T47D (cell line): ENCODE measurements at places on chromosomes 6 and 20.

GRCh38 chr6:125843593-125843992 lies 52.8 kb downstream of the NCOA7 start:
- no peak for DNase-seq

- DNase-seq, result no peak
These were observed 133.6 kb upstream of the CITED2 start for GRCh38 chr6:139508023-139508422.

DNA sequence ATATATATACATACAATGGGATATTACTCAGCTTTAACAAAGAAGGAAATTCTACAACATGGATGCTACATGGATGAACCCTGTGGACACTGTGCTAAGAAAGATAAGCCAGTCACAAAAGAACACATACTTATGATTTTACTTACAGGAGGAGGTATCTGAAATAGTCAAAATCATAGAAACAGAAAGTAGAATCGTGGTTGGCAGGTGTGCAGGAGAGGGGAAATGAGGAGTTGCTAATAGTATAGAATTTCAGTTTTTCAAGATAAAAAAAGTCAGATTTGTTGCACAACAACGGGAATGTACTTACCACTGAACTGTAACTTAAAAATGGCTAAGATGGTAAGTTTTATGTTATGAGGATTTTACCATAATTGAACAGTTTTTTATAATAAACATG lies 706.3 kb downstream of the TFAP2A start:
- DNase-seq, result no peak

GRCh38 chr6:81938014-81938856 lies 185.8 kb upstream of the TENT5A start:
- no peak for DNase-seq

- DNase-seq, result no peak
These were observed 5.0 kb downstream of the BCL2L1 start for GRCh38 chr20:31717478-31718201.

DNA sequence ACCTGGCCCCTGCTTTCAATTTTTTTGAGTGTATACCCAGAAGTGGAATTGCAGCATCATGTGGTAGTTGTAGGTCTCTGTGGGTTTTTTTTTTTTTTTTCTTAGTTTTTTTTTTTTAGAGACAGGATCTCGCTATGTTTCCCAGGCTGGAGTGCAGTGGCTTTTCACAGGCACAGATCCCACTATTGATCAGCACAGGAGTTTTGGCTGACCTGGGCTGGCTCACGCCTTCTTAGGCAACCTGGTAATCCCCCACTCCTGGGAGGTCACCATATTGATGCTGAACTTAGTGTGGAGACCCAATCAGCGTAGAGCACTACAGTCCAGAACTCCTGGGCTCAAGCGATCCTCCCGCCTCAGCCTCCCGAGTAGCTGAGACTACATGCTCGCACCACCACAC lies 25.9 kb downstream of the MTO1 start:
- DNase-seq, result no peak

DNA sequence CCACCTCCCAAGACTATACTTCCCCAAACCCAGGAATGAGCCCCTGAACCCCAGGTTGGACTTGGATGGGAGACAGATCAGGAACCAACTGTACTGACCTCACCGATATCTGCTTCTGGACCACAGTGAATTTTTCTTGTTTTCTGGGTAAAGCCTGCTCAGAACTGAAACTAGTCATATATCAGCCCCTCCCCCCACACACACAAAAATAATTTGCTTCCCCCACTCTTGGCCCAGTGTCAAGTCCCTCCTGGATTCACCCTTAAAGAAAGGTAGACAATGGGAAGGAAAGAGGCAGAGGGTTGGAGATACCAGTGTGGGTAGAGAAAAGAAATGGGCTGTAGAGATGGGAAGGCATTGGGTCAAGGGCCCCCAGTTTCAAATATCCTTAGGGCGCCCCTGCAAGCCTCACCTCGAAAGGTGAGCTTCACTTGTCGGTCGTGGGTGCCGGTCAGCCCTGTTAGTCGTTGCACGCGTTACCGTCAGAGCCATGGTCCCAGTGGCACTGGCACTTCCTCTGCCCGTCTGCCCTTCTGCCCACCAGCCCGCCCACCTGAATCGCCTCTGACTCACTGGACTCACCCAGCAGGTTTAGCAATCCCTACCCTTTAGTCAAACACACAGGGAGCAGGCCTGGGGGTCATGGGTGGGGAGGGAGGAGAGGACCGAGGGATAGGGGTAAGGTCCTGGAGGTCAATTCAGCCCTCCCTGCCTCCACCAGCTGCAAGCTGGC lies 8.5 kb upstream of the SPAG4 start:
- DNase-seq, result no peak

DNA sequence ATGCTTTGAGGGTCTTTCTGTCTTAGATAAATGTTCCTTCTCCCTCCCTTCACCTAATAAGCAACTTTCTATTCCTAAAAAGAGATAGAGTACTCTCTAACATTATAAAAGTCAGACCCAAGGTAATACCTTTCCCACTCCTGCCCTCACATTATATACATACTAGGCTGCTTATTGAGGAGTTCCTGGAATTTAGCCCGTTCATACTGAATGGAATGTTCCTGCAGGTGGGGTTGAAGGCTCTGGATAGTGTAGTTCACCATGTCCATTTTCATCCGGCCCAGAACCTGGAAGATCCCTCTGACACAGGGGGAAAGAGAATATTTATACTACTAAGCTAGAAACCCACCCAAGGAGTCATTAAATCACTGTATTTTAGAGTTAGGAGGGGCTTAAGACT lies 20.4 kb downstream of the TCP11 start:
- DNase-seq, result no peak

DNA sequence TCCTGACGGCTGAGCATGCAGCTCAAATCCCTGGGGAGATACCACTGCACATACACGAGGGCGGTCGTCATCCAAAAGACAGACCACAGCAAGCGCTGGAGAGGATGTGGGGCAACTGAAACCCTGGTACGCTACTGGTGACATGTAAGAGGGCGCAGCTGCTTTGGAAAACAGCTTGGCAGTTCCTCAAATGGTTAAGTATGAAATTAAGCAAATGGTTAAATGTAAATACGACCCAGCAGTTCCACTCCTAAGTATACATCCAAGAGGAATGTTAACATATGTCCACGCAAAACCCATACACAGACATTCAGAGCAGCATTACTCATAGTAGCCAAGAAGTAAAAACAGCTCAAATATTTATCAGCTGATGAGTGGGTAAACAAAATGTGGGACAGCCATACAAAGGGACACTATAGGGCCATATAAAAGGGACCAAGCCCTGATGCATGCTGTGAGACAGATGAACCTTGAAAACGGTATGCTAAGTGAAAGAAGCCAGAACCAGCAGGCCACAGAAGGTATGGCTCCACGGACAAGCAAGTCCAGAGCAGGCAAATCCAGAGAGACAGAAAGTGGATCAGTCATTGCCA lies 38.5 kb downstream of the RIPOR3 start:
- DNase-seq, result no peak

DNA sequence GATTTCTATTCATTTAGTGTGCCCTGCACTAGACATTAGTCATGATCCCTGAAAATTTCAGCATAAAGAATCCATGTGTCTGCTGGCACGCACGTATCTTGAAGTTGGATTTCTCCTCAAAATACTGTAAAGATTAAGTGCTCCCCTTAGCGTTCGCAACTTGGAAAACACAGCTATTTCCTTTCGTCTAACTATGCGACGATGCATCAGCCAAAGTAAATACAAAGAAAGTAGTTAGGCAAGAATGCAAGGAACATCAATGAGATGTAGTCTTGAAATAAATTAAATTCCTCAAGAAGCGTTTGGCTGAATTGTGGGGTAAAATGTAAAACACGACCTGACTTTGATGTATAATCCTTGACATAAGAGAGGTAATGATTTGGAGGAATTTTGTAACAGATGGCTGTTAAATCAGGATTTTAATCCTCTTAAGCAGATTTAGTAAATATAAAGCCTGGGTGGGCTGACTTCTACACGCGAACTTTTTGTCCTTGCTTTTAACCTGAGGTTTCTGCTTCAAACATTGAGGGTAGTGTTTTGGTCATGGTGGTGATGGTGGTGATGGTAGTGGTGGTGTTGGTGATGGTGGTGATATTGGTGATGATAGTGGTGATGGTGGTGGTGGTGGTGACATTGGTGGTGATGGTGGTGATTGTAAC lies 88.2 kb downstream of the FOXF2 start:
- peak; percentile 66 for DNase-seq

- DNase-seq, result no peak
These were observed 50.0 kb downstream of the FKBP5 start for GRCh38 chr6:35638679-35639078.

DNA sequence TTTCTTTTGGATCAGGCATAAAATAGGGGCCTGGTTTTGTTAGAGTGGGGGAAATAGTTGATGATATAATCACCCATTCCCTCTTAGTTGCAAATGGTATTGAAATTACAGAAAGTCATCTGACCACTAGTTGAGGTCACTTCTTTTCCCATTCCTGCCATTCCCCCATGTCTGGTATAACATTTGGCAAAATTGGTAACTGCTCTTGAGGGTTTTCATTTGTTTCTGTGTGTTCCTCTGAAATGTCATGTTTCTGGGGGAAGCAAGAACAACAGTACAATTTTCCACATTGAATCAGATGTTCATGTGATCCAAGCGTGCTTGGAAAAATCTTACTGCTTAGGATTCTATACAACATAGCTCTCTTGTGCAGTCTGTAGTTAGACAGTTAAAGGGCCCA lies 7.3 kb downstream of the AIG1 start:
- no peak for DNase-seq
